Suppressor macrophage (primary cell): ENCODE measurements at places on chromosomes 5 and 9.
A peak's percentile ranks its signal among the peaks of the same experiment; 100 is the strongest.

DNA sequence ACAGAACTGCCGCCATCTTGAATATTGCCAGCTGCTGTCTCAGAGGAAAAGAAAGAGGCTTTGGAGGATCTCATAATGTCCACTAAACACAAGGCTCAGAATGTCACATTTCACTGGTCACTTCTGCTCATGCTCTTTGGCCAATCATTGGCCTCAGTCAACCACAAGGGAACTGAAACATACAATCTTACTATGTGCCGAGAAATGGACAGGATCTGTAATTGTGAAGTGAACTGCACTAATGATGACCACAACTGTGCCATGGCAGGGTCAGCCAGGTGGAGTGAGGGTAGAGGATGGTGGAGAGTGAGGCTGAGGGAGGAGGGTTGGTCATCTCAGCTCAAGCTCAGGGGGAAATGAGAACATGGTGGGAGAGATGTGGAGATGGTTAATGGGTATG lies 32.8 kb downstream of the GDNF start:
- no peak for DNase-seq

DNA sequence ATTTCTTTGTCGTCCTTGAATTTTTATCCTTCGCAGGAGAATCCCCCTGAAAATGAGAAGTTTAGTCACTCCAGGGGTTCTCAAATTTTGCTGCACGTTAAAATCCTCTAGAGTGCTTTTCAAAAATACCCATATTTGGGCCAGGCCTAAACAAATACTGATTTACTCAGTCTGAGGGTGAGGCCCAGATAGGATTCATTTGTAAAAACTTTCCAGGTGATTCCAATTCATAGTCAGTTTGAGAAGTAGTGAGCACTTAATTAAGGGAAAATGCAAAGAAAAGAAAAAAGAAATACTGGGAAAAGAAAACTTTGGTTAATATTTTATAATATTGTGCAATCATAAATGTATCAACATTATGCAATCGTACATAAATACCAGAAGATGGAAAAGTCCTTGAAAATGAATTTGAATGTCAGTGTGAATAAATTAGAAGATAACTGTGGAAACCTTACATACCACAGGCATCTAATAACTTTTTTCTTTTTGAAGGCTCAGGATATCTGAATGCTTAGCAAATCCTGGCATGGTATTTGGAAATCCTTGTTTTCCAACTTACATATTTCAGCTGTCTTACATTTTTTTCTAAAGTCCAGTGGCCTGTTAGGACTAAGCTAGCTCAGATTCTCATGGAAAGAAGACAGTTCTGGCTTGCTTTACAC lies 116.5 kb upstream of the DAPK1 start:
- DNase-seq, result no peak

DNA sequence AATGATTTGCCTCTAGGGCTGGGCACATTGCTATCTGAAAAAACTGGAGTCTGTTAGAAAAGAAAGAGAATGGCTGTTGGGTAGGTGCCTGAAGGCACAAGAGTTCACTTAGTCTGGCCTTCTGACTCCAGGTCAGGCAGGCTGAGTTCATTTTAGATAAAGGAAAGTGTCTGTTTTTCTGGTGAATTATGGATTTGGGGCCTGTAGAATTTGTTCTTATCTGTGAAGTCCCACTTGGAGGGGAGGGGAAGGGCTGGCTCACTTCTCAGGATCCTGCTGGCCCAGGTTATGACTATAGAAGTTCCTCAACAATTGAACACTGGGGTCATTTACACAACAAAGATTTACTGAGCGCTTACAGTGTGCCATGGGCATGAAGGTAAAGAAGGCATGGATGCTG lies 11.5 kb upstream of the SEPTIN8 start:
- DNase-seq, result no peak

DNA sequence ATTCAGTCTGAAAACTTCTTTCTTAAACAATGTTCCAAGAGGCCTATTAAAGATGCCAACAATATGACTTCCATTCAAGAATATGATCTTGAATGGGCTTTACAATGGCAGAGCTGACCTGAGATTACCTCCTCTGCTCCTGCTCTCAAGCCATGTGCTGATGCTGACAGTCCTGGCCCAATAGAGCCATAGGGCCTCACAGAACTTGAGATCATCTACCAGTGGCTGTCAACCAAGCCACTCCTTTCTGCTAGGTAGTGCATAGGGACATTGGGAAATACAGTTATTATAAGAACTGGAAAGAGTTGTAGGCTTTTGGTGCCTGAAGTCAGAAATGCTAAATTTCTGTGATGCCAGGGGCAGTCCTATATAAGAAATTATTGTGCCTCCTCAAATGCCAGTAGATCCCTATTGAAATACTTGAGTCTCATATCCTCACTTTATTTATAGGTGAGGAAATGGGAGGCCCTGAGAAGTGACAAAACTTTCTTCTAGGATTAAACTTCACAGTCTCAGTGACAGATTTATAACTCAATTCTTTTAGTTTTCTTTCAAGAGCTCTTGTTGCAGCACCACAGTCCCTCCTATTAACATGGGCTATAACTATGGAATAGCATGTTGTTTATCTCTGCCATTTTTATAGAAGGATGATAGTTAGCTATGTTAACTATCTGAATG lies 10.9 kb downstream of the GHR start:
- no peak for DNase-seq

GRCh38 chr5:144433893-144434292 lies 263.2 kb downstream of the KCTD16 start:
- no peak for DNase-seq

DNA sequence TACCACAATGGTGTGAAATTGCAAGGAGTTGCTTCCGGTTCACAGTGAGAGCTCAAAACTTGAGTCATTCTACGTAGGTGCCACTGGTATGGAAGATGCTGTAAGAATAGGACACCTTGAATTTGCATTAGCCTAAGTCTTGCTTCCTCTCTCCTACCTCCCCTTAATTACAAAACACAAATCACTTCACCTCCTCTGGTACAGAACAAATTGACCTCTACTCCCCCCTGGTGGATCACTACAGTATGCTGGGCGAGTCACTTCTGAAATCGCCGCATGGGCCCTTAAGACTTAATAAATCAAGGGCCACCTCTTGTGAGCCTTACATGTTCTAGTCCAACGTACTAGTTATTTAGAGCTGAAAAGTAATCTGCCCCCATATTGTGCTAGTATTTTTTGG lies 145.3 kb upstream of the SMARCA2 start:
- DNase-seq, result peak; percentile 25

DNA sequence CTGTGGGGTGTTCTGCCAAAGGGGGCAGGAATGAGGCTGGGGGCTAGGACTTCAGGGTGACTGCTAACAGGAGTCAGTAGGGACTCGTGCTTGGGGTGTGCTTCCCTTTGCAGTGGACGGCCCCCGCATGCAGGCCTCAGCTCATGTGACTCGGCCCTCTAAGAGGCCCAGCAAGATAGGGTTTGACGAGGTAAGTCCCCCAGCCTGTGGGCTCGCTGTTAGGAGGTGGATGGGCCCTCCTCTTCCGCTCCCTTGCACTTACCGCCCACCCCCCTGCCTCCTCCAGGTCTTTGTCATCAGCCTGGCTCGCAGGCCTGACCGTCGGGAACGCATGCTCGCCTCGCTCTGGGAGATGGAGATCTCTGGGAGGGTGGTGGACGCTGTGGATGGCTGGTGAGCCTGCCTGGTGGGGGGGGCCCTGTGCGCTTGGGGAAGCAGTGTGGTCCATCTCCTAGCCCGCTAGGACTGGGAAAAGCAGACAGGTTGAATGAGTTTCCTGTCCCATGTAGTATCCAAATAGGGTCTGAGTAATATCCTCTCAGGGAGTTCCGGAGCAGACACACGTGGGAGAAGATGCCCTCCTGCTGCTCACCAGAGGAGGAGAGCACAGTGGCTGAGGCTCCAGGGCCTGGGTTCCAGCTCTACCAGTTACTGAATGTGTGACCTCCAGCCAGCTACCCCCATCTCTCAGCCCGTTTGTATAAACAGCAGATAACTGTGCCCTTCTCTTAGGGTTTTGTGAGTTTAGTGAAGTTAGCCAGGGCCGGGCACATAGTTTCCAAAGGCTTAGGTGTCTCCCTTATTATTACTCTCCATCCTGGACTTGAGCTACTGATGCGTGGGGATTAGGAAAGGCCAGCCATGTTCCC lies 8.2 kb downstream of the CERCAM start:
- DNase-seq, result no peak

DNA sequence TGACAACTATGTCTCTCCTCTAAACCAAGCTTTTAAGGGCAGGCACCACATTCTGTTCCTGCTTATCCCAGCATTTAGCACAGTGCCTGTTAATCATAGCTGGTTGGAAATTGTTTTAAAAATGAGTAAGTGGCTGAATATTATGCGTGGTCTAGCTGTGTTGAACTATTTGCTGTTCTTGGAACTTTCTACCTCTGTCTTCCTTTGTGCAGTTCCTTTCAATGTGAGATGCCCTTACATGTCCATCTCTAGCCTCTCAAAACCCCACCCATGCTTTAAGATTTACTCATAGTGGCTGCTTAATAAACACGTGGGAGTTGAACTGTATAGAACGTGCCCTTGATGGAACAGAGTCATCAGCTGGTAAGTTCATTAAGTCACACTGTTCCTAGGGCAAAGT lies 34.5 kb downstream of the C9orf57 start:
- no peak for DNase-seq

DNA sequence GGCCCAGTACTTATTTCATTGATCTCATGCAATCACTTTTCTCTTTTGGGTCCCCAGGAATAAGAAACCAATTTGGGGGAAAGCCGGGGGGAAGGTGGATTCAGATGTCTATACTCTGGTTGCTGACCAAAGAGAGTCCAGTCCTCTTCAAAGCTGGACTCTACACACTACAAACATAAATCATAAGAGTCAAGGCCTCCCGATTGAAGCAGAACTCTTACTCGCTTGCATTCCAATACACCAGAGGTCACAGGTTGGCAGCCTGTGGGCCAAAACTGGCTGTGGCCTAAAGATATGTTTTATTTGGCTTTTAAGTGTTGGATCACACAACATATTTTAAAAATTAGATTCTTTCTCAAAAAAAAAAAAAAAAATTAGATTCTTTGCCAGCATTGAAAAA lies 311.4 kb upstream of the MSX2 start:
- no peak for DNase-seq

GRCh38 chr9:127102176-127102575 lies 20.3 kb downstream of the ANGPTL2 start:
- DNase-seq, result no peak

GRCh38 chr9:122099271-122099869 lies 6.3 kb upstream of the TTLL11 start:
- peak; percentile 95 for DNase-seq

DNA sequence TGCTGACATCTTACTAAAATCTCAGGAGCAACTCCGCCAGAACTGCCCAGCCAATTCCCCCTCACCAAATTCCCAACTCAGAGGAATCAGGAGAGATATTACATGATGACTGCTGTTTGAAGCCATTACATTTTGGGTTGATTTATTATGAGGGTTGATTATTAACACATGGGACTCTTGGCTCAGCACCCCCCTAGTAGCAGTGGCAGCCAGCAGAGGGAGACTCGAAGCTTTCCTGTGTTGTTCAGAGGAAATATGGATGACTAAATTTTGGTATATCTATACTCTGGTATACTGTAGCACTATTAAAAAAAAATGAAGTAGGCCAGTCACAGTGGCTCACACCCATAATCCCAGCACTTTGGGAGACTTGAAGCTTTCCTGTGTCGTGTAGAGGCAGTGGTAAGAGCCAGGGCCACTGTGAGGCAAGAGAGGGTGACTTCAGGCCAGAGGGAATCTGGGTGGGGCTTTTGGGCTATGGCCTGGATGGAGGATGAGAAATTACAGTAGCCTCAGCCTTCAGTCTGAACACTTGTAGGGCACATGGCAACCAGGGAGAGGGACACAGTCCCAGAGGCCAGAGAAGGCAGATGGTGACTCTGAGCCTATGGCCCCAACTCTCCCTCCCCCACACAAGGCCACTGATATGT lies 111.4 kb downstream of the LHX2 start:
- no peak for DNase-seq

DNA sequence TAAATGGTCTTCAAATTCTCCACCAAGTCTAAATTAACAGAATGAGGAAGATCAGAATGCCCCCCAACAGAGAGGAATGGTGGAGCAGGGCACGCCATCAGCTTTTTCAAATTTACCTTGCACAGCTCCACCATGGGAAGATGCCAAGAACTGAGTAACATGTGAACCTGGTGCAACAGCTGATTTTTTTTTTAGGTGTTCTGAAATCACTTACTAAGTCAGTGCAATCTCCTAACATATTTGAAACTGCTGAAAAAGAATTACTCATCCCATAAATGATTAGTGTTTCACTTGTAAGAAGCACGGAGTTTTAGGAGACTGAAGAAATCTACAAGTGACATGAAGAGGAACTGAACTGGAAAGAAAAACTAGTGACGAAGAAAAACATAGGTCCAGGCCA lies 5.1 kb downstream of the TMEM245 start:
- DNase-seq, result no peak

- no peak for DNase-seq
Measured at GRCh38 chr5:81192373-81192750, 40.8 kb upstream of the CKMT2 start.

- DNase-seq, result no peak
Measured at GRCh38 chr9:135130207-135130976, 42.9 kb downstream of the OLFM1 start.

GRCh38 chr5:85813146-85813545 lies 804.6 kb upstream of the COX7C start:
- DNase-seq, result no peak

GRCh38 chr5:115600766-115601165 lies 1.5 kb downstream of the TICAM2 start:
- peak; percentile 5 for DNase-seq

GRCh38 chr9:10238087-10238486 lies 374.7 kb downstream of the PTPRD start:
- DNase-seq, result no peak

DNA sequence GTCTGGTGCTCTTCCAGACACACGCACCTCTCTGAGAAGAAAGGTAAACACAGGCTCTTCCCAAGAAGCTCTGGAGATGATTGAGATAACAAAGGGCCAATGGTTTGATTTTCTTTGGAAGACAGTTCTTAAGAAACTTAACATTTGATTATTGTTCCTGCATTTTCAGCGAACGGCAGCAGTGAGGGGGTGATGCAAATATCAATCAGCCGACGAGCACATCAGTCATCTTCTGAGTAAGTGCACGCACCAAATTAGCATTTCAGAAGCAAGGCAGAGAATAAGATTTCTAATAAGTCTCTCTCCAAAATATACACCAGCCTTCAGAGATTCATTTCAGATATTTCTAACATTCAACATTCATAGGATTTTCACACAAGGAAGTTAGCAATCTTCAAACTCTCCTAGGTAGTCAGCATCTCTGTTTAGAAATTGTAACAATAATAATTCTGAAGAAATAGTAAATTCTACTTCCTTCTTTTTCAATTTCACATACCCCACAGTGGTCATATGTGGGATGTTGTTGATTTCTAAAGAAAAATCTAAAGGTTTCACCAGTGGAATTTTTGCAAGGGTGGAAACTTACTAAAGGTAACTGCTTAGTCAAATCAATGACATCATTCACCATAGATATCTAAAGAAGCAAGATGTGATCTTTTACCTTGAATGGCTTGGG lies 250.3 kb downstream of the SEC61B start:
- DNase-seq, result peak; percentile 86

- no peak for DNase-seq
Measured at GRCh38 chr5:172347496-172348052, 64.0 kb upstream of the UBTD2 start.

GRCh38 chr5:107376546-107377276 lies 294.0 kb downstream of the EFNA5 start:
- DNase-seq, result no peak

- DNase-seq, result no peak
Measured at GRCh38 chr5:98880598-98880997, 48.2 kb downstream of the CHD1 start.
